ENCODE measurements at places on chromosomes 16 and 17. TPM values are rescaled to one million over a fixed set of nuclear protein-coding genes. Genes with fewer than 3 reads are reported as not detected.

DNA sequence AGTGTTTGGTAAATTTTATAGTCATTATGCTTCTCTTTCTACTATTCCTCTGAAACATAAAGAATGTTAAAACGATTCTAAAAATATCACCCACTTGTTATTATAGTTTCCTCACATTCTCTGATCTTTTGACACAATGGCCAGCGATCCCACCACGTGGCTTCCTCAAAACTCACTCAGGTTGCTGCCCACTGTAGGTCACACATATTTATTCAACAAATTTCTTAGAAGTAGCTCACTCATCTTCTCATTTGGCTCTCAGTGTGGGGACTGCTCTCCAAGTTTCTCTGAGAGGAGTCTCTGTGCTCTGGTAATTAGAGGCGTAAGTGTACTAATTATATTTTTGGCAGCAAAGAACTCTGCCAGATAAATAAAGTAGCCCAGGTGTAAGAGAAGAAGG lies 465.4 kb downstream of the CDH11 start:
- no peak overlapping the region for H3K4me3 ChIP-seq
- H3K27ac ChIP-seq, result no peak overlapping the region
- H3K36me3 ChIP-seq, result no peaks in the 10 kb centered on the region
- no peak for DNase-seq
- peaks cover 6% of the 10 kb centered on the region for H3K4me1 ChIP-seq

DNA sequence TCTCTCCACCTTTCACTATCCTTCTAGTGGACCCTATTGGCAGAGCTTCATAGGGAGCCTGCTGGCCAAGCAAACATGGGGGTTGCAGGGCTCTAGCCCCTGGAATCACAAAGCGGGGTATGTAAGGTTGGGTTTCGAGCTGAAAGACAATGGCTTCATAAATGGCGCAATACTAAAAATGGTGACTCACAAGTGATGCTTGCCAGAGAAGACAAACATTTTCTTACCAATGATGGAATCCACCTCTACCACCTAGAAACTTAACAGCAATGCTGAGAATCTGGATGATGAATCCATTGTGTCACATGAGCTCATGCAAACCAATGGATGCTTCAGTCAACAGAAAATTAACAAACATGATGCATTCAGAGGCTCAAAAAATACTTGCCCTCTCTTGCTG lies 375.3 kb upstream of the PSMD7 start:
- no peak for DNase-seq
- no peaks in the 10 kb centered on the region for H3K36me3 ChIP-seq
- H3K27me3 ChIP-seq, result no peaks in the 10 kb centered on the region
- H3K4me1 ChIP-seq, result no peaks in the 10 kb centered on the region

GRCh38 chr17:36941265-36942010 lies 4.2 kb downstream of the LHX1 start:
- no peak overlapping the region for H3K27ac ChIP-seq
- no peaks in the 10 kb centered on the region for H3K4me1 ChIP-seq

- H3K27ac ChIP-seq, result peak overlapping the region; percentile 94
- DNase-seq, result peak; percentile 98
- H3K4me3 ChIP-seq, result peak overlapping the region; percentile 52
Measured at GRCh38 chr17:82338858-82339633, 5.5 kb upstream of the SECTM1 start.

DNA sequence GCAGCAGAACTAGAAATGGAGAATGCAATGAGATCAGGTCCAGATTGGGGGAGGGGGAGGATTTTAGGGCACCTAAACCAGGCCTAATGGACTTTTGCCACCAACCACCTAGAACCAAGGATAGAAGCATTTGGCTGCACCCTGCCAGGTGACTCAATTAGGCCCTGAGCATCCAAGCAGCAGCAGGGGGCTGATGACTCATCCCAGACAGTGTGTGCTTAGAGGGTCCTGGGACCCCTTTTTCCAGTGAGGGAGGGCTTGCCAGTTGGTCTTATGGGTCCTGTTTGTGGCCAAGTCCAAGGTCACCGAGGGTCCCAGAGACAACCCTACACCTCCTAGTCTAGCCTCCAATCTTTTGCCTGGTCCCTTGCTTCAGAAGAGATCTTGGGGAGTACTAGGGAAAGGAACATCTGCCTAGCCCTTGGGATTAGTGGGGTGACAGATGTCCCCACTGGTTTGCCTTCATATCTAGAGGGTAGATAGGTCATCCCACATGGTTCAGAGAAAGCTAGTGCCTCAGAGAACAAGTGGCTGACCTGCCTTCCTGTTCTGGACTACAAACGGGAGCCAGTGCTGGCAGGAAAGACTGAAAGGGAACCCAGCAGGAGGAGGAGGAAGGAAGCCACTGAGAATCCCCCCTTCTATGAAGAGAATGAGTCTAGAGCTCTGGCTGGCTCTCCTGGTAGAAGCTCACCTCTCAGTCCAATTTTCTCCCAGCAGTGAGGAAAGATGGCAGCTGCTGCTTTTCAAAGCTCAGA lies 1.6 kb upstream of the TBKBP1 start:
- no peak for DNase-seq
- no peak overlapping the region for H3K27ac ChIP-seq
- H3K36me3 ChIP-seq, result no peaks in the 10 kb centered on the region

RNF222 gene
- not detected for total RNA-seq

- DNase-seq, result no peak
- no peaks in the 10 kb centered on the region for H3K27me3 ChIP-seq
- H3K36me3 ChIP-seq, result peaks cover 13% of the 10 kb centered on the region
- no peak overlapping the region for H3K27ac ChIP-seq
- no peak overlapping the region for H3K4me3 ChIP-seq
- peaks cover 29% of the 10 kb centered on the region for H3K4me1 ChIP-seq
Measured at GRCh38 chr17:80760511-80760911, 215.9 kb downstream of the RPTOR start.

DNA sequence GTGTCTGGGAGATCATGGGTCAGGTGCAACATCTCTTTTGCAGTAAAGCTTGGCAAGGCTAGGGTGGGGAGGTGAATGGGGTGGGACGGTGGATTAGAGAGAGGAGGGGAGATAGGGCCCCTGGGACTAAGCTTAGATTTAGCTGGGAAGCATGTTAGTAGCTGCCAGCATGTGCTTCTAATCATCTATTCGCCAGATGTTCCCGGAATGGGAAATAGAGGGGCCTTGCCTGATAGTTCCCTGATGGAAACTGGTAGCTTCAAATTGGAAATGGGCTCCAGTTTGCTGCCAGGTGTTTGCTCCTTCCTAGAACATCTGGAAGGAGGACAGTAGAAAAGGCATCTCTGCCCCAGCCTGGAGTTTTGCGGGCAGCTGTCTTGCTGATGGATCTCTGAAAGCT lies 176.1 kb downstream of the CCDC182 start:
- no peaks in the 10 kb centered on the region for H3K4me1 ChIP-seq
- no peaks in the 10 kb centered on the region for H3K27me3 ChIP-seq
- no peak for DNase-seq
- H3K27ac ChIP-seq, result no peak overlapping the region

DNA sequence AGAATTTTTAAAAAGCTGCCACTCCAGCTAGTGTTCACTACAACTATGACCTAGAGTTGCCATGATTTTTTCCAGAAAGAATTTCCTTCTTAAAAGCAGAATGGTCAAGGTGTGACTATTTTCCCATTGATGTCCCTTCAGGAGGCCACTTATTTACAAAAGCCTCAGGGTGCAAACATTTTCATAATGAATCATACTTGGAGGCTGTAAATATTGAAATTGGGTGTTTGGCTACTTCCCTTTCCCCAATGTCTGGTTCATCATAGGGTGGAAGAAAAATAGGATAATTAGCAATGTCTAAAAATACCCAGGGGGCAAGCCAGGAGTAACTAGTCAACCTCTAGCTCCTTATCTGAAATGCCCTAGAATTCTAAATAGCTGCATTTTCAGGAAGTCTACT lies 18.8 kb downstream of the AXIN2 start:
- DNase-seq, result no peak
- no peak overlapping the region for H3K4me3 ChIP-seq
- H3K36me3 ChIP-seq, result peaks cover 22% of the 10 kb centered on the region
- no peaks in the 10 kb centered on the region for H3K4me1 ChIP-seq
- no peaks in the 10 kb centered on the region for H3K27me3 ChIP-seq

CMTM2 gene
- total RNA-seq, result 5.4 TPM

GRCh38 chr16:57284952-57285363 lies 486 bp upstream of the PLLP start:
- peak overlapping the region; percentile 58 for H3K4me3 ChIP-seq
- no peaks in the 10 kb centered on the region for H3K36me3 ChIP-seq
- H3K27ac ChIP-seq, result no peak overlapping the region
- peaks cover 22% of the 10 kb centered on the region for H3K27me3 ChIP-seq
- peaks cover 3% of the 10 kb centered on the region for H3K4me1 ChIP-seq

DNA sequence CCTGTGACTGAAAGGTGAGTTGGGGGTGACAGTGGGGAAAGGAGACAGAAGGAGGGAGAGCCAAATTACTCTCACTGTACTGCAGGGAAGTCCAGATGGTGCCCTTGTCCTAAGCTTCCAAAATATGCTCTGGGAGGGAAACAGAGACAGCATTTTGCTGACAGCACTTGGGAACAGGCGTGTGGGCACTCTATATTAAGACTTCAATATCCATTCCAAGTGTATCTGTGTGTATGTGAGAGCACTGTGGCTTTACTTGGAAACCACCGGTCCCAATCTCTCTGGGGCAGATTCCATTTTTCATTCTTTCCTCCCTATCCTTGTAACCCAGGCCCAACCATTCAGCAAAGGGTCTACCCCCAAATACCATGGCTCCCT lies 407.3 kb downstream of the UTP18 start:
- H3K27ac ChIP-seq, result no peak overlapping the region
- H3K27me3 ChIP-seq, result no peaks in the 10 kb centered on the region
- H3K4me3 ChIP-seq, result no peak overlapping the region
- no peak for DNase-seq
- H3K36me3 ChIP-seq, result no peaks in the 10 kb centered on the region

DNA sequence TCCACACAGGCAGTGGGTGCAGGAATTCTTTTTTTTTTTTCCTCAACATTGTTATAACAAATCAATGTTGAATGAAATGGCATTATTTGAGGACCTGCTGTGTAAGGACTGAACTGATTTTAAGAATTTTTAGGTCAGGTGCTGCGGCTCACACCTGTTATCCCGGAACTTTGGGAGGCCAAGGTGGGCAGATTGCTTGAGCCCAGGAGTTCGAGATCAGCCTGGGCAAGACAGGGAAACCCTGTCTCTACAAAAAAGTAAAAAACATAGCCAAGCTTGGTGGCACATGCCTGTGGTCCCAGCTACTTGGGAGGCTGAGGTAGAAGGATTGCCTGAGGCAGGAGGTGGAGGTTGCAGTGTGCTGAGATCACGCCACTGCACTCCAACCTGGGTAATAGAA lies 12.4 kb downstream of the MPRIP start:
- DNase-seq, result no peak
- no peak overlapping the region for H3K27ac ChIP-seq
- no peaks in the 10 kb centered on the region for H3K27me3 ChIP-seq

TUFM gene
- total RNA-seq, result 115 TPM
